Dermis blood vessel endothelial cell (primary cell): ENCODE measurements at places on chromosomes 11 and 22. TPM values are rescaled to one million over a fixed set of nuclear protein-coding genes. Genes with fewer than 3 reads are reported as not detected.

DNA sequence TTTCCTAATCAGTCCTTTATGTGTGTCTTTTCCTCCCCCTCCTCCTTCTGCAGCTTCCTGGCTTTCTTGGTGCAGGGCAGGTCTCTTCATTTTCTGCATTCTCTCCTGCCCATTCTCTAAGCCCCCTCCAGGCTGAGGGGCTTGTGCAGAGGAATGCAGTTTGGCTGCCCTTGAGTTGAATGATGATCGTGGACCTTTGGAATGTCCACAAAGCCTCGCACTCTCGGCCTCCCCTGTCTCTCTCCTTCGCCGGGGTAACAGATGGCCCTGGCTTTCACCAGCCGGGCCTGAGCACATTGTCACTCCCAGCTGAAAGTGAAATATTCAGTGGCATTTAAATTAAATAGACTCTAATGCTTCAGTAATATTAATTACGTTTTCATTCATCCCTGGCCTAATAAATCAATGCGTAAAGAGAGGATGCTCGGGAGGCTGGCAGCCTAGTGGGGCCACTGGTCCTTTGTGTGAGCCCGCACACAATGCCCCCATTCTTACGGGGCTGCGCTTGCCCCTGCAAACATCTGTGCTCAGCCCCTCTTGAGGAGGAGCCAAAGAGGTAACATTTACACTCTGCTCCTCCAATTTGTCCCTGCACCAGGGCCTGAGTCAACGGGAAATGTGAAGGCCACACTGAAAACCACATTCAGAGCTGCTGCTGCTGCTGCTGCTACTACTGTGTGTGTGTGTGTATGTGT, 64.9 kb upstream of the PAX6 start:
- DNase-seq, result no peak

DNA sequence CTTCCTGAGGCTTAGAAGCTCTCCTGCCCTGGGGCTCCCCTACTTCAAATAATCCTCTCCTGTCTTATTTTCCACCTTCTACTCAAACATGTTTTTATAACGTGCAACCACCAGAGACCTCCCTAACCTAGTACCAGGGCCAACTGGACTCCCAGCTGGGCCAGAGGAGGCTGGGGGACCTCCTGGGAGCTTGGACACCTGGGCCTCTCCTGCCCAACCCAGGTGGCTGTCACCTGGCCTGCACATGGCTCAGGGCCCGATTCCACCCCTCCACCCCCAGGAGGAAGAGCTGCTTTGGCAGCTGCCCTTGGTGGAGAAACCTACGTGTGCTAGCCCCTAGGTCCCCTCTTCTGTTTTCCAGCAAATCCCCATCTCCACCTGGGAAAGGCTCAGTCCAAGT, 105.2 kb downstream of the ABTB2 start:
- no peak for DNase-seq

DNA sequence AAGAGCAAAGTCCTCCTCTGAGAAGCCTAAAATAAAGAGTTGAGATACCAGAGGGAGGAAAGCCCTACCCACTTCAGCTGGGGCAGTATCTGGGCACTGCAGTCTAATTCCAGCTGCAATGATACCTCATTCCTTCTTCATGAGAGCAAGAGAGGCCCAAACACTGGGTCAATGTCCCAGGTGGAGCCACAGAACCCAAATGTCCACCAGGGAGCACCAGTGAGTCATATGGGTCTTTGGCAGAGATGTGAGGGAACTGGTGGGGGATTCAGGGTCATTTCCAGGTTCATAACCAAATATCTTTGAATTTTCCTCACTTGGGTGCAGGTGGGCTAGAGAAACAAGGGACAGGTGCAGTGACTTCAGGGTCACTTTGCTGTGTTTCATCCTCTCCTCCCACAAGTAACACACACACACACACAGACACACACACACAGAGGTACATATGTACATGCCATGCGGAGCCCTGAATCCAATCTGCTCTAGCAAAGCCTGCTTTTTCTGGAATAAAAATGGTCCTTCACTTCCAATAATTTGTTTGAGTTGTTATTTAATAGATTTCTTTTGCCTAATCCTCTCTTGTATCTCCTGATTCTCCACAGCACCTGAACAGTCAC, 585.4 kb downstream of the SOX6 start:
- DNase-seq, result peak; percentile 39

GRCh38 chr22:17867160-17867785, 93.0 kb upstream of the BID start:
- peak; percentile 17 for DNase-seq

GRCh38 chr22:20405931-20406685, 12.2 kb downstream of the ZNF74 start:
- DNase-seq, result no peak

DNA sequence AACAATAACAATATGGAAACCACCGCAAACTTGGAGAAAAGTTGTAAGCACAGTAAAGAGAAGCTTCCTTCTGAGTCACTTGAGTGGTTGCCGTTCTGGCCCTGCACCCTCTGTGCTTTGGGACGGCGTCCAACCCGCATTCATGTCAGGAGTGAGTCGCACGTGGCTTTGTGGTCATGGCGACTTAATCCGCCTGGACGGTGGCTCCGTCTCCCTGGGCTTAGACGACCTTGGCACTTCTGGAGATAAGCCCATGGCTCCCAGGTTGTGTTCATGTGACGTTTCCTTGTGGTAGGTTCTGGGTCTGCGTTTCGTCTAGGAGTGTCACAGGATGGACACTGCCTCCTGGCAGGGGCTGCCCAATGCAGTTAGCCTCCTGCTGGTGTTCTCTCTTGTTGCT, 40.5 kb downstream of the TPCN2 start:
- DNase-seq, result peak; percentile 41

DNA sequence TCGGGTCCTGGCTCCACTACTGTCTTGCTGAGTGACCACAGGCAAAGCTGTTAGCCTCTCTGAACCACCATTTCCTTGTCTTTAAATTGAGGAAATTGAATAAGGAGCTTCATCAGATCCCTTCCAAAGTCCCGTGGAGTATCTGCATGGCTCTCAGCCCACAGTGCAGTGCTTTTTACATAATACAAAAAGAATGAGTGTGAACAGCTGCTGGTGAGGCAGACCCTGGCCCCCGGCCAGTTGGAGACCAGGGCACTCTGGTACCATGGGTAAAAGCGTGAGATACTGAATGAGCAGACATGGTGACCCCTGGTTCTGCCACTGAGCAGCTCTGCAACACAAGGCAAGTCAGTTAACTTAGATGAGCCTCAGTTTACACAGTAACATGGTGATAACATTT, 86.8 kb downstream of the GALNT18 start:
- DNase-seq, result peak; percentile 4

DNA sequence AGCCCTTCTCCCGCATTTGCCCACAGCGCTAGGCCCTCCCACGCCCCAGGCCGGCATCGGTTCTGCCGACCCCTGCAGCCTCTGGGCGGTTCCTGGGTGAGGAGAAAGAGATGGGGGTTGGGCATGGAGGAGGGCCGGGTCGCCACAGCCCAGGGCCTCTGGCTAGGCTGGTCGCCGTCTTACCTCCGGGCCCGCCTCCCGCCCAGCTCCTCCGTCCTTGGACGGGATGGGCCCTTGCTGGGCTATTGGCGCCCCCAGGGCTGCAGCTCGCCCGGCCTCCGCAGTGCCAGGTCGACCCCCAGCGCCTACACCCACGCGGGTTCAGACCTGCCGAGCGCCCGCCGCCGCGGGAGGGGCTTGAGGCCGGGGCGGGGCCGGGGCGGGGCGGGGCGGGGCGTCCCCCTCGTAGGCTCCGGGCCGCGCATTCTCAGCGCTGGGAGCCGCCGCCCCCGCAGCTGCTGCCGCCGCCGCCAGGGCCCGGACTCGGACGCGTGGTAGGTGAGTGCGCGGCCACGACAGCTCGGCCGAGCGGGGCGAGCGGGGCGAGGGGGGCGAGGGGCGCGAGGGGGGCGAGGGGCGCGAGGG, at the start of gene CD151:
Gene CD151 (plus strand): TSS at position 424 of the 585 bp plus-strand sequence. CDS start 3,118 bp downstream, outside the sequence.
- DNase-seq, result peak; percentile 69

DNA sequence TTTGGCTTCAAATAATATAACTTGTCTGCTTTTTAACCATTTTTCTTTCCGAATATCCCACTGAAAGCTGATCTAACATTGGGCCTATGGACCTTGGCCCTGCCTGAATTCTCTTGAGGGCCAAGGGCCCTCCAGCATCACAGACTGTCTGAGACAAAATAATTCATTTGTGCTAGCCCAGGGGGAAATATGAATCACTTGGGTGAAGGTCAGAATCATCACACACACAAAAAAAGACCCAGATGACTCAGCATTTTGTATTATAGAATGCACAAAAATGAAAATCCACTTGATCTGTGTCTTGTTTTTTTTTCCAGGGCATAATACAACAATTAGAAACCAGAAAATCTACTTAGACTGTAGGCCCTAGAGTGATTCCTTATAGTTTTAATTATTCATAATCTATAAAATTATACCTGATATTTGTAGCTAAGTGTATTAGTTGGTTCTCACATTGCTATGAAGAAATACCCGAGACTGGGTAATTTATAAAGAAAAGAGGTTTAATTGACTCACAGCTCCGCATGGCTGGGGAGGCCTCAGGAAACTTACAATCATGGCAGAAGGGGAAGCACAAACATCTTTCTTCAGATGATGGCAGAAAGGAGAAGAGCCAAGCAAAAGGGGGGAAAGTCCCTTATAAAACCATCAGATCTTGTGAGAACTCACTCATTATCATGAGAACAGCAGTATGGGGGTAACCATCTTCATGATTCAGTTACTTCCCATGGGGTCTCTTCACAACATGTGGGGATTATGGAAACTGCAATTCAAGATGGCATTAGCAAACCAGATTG, 15.6 kb upstream of the RDX start:
- peak; percentile 52 for DNase-seq

HBE1 gene
- total RNA-seq, result not detected in 2 replicates

TRIM29 gene
- total RNA-seq, result not detected in 2 replicates

MISFA gene
- 0.68 and 1.0 TPM in 2 replicates for total RNA-seq

MLC1 gene
- total RNA-seq, result not detected in 2 replicates

APOL4 gene
- 2.4 and 3.1 TPM in 2 replicates for total RNA-seq
